Putamen (tissue), 1 donor: ENCODE measurements at places on chromosomes 4 and X.

DNA sequence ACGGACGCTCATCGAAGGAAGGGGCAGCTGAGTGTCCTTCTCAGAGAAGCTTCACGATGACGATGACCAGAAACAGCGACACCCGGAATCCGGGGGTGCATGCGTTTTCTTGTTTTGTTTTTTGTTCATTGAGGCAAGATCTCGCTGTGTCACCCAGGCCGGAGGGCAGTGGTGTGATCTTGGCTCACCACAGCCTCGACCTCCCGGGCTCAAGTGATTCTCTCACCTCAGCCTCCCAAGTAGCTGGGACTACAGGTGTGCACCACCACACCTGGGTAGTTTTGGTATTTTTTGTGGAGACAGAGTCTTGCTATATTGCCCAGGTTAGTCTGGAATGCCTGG lies 19.8 kb downstream of the DGKQ start:
- DNase-seq, result no peak

DNA sequence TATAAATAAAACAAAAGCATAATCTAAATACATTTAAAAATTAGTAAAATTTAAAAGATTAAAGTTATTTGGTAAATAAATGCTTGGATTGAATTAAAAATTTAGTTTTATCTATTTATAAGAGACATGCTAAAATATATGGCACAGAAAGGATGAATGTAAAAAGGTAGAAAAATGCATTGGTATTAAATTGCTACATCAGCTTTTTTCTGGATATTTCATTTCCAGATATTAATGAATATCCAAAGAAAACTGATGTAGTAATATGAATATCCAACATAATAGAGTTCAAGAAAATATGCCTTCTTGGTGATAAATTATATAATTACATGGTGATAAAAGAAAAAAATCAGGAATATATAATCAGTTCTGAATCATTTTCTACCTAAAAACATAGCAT lies 1743.9 kb downstream of the RPA4 start:
- no peak for DNase-seq

DNA sequence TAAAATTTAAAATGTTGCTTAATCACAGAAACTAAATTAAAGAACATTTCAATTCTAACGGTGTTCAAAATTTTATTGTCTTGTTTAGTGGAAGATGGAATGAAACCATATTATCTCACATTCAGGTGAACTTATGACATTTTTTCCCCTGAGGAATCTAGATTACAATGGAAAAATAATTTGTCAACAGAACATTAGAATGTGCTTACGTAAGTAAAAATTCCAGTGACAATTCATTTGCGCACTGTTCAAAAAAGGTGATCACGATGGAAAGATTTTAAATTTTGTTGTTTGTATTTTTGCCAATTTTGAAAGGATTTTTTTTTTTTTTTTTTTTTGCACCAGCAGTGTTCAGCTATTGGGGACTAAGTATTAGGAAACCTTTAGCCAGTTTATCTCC lies 23.3 kb upstream of the SORBS2 start:
- no peak for DNase-seq

GRCh38 chr4:120659616-120660170 lies 262.8 kb downstream of the PRDM5 start:
- no peak for DNase-seq
